ENCODE measurements at places on chromosomes 7 and 10.

GRCh38 chr10:16891375-16892313 is 74.4 kb upstream of the RSU1 start:
- no peak for DNase-seq

- no peak for DNase-seq
Measured at GRCh38 chr10:115827231-115828009, 445.6 kb downstream of the GFRA1 start.

- DNase-seq = no peak
Measured at GRCh38 chr10:77007834-77008233, 629.8 kb downstream of the KCNMA1 start.

GRCh38 chr7:137667633-137668387 is 179.0 kb downstream of the DGKI start:
- no peak for DNase-seq

- no peak for DNase-seq
Measured at GRCh38 chr7:103996639-103997038, 7.2 kb upstream of the RELN start.

GRCh38 chr10:123399276-123399839 is 245.2 kb downstream of the BUB3 start:
- no peak for DNase-seq

- no peak for DNase-seq
Measured at GRCh38 chr10:44437840-44438511, 53.1 kb upstream of the CXCL12 start.

- no peak for DNase-seq
Measured at GRCh38 chr7:139683137-139683921, 94.5 kb downstream of the HIPK2 start.

- no peak for DNase-seq
Measured at GRCh38 chr10:79084972-79085597, 16.3 kb downstream of the ZMIZ1 start.

- no peak for DNase-seq
Measured at GRCh38 chr7:45401155-45401554, 173.0 kb upstream of the ADCY1 start.

DNA sequence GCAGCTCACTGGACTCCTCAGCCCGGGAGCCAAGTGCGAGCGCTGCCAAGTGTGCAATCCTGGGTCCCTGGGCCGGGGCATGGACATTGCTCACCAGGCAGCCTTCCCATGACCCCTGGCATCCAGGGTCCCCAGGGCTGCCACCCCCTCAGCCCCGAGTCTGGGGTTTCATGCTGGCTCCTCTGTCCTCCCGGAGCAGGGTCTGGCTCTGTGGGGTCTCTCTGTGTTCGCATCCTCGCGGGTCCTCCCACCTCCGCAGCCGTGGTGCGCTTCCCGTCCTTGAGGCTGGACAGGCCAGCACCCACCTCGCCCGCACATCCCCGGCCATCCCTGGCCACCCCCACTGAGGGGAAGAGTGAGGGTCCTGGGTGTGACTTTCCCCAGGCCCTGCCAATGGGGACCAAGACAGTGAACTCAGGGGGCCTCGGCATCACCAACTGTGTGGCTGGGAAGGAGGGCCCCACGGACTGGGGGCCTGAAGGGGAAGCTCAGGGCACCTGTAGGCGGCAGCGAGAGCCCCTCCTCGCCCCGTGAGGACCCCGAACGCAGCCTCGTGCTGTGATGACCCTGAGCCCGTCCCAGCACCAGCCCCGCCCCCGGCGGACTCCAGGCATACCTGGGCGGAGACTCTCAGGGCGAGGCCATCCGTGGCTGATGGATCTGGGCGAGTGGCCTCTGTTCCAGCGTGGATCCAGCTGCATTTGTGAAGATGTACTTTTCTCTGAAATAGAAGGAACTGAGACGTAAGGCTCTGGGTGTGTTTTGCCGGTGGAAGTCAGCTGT is 50.3 kb upstream of the CFAP46 start:
- DNase-seq = no peak

- no peak for DNase-seq
Measured at GRCh38 chr10:124991835-124992234, 49.9 kb downstream of the ZRANB1 start.

GRCh38 chr10:91758303-91759146 is 39.7 kb upstream of the TNKS2 start:
- no peak for DNase-seq

GRCh38 chr10:15485027-15485426 is 113.9 kb upstream of the FAM171A1 start:
- no peak for DNase-seq

GRCh38 chr10:93589648-93590562 is 11.1 kb downstream of the RBP4 start:
- no peak for DNase-seq

GRCh38 chr7:41037691-41038090 is 665.2 kb downstream of the INHBA start:
- DNase-seq = no peak

DNA sequence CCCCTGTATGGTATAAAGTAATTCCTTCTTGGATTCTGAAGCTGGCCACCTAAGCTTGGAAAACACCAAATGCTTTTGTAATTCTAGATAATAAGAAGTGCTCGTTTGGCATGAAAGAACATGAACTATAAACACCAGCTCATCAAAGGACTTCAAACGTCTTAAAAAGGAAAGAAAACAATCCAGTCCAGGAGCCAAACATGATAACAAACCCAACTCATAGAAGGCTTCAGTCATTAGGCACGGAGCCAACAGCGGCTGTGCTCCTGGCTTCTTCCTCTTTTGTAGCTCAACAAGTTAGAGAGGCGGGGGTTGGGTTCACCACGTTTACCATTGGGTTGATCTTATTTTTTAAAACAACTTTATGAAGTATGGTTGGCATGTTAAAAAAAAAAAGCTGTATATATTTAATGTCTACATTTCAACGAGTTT is 56.4 kb upstream of the ECHDC3 start:
- DNase-seq = peak; percentile 48

GRCh38 chr10:51985336-51985735 is 285.9 kb upstream of the CSTF2T start:
- no peak for DNase-seq

DNA sequence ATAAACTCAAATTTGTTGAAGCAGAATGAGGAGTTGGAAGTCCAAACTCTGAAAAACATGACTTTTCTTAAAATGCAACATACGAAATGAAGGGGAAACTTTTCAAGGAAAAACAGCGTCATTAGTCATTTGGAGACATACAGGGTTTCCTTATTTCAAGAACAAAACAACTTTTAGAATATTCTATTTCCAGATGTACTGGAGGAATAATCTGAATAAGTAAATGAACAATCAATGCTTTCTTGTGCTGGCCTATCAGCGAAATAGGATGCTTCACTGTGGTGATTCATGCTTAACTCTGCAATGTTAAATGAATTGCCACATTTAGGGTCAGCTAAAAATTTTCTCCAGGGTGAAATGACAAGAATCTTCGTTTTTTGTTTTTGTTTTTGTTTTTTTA is 114.3 kb downstream of the SEMA3C start:
- DNase-seq = no peak

DNA sequence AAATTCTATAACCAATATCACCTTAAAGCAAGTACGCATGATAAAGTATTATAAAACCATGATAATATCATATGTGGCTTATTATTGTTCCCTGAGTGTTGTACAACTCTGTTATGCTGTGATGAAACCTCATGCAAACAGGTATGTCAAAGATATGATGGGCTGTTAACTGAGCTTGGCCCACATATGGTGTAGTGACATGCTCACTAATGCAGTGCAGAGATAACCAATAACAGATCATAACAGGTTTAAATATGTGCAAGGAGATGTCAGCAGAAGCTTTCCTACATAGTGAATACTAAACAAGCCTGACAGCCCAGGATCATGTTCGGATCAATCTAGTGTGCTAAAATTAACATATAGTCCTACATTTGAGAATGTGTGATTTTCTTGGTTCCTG is 9.6 kb downstream of the CFTR start:
- DNase-seq = no peak

All from effector CD8-positive, alpha-beta T cell (primary cell).